Stimulated activated CD4-positive, alpha-beta T cell treated with anti-CD3 and anti-CD28 coated beads, Interleukin-4, amount 100 ng/mL, for 48 hours (primary cell): ENCODE measurements at places on chromosomes 13 and 19.

GRCh38 chr13:40410315-40410714, 256.1 kb downstream of the FOXO1 start:
- DNase-seq: no peak

DNA sequence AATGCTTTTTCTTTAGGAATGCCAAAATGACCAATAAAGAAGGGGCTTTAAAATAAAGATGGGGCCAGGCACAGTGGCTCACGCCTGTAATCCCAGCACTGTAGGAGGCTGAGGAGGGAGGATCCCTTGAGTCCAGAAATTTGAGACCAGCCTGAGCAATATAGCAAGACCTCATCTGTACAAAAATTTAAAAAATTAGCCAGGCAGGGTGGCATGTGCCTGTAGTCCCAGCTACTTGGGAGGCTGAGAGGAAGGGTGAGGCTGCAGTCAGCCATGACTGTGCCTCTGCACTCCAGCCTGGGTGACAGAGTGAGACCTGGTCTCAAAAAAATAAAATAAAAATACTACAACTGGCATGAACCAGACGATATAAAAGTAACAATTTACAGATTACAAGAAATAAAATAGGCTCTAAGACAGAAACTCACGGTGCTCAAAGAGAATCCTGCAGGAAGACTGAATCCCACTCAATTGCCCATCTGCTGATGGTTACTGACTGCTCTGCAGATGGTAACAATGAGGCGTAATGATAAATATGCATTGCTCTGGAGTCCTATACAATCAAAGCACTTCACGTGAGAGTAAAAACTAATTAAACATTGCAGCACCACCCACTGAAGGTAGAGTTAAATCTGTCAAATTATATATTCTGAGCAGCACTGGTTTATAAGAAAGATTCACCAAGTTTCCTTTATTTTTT, 93.2 kb downstream of the LHFPL6 start:
- DNase-seq: no peak

DNA sequence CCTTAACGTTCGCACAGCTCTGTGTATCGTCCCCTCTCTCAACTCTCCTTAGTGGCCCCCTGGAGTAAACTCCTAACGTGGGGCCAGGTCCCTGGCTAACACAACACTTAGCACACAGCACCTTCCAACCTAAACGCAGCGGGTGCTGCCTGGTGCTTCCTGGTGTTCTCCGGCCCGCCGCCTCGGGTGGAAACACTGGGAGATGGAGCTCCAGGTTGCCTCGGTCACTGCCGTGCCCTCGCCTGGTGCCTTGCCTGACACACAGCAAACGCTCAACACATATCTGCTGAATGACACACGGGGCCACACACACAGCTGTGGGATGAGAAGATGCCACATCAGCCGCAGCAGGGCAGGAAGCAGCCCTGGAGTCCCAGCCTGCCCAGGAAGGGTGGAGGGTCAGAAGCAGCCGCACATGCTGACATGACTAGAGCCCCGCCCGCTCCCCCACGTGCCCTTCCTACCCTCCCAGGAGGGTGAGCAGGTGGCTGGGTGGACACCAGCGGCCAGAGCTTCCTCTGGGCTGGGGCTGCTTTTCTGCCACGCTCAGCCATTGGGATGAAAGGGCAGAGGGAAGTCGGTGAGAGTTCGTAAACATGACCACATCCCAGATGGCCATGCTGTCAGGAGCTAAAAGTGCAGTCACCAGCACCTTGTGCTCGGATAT, 6.6 kb downstream of the PEPD start:
- no peak for DNase-seq

GRCh38 chr19:11387162-11388034, 3.3 kb upstream of the EPOR start:
- no peak for DNase-seq

GRCh38 chr13:46170687-46171086, 11.3 kb downstream of the LCP1 start:
- DNase-seq: no peak

- no peak for DNase-seq
These were observed 23.8 kb upstream of the MEDAG start for GRCh38 chr13:30882026-30882850.

- no peak for DNase-seq
These were observed at the start of gene ZNF358 for GRCh38 chr19:7515645-7516151. ZNF358 (plus strand) TSS chr19:7516103; CDS start chr19:7519243, 3,140 bp downstream.

- no peak for DNase-seq
These were observed 3.2 kb downstream of the LCP1 start for GRCh38 chr13:46178821-46179220.

DNA sequence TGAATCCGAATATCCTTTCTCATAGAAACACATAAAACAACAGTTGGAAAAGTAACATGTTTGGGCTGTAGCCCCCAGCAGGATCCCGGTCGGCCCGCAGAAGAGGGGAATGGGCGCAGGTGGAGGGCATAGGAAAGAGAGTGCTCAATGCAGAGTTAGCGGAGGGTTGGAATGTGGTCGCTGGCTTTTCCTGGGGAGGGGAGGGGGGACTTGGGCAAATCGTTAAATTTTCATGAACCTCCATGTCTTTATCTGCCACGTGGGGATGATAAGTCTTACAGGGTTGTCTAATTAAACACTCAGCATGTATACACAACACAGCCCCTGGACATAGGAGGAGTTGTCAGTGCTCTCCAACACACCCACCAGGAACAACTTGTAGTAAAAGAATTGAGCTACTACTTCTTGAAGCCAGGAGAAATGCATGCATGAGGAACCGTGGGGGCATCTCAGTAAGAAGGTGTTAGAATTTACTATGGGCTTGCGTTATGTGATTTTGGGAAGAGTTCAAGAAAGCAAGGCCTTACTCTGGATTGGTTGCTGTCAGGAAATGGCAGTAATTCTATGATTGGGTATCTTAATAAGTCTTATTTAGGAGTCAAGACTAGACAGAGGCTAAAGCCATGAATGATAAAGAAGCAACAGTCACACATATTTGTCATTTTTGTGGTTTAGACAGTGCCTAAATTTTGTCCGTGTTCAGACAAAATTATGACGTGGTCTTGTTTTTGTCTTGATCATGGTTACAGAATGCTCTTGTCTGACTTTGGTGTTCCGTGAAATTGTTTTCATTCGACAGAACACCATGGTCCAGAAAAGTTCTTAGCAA, 671 bp upstream of the SLC46A3 start:
- DNase-seq: no peak

GRCh38 chr19:31328238-31328637, 21.0 kb downstream of the TSHZ3 start:
- no peak for DNase-seq

- no peak for DNase-seq
These were observed 790 bp upstream of the SUGT1 start for GRCh38 chr13:52651897-52652195.

DNA sequence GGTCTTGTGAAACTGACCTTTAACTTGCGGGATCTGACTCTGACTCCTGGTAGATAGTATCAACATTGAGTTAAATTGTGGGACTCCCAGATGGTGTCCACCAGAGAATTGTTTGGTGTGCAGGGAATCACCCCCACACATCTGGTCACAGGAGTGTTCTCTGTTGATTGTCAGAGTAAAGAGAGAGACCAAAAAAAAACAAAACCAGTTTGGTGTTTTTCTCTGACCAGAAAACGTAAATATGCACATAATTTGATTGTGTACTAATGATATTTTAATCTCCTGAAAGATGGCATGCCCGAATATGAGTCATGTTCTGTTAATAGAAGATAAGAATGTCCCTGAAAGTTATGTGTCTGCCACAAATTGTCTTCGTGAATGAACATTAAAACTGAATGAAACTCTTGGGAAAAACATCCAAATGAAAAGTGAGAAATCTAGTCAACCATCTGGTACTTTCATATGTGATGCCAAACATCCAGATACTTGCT, 118.5 kb upstream of the GPC6 start:
- no peak for DNase-seq

DNA sequence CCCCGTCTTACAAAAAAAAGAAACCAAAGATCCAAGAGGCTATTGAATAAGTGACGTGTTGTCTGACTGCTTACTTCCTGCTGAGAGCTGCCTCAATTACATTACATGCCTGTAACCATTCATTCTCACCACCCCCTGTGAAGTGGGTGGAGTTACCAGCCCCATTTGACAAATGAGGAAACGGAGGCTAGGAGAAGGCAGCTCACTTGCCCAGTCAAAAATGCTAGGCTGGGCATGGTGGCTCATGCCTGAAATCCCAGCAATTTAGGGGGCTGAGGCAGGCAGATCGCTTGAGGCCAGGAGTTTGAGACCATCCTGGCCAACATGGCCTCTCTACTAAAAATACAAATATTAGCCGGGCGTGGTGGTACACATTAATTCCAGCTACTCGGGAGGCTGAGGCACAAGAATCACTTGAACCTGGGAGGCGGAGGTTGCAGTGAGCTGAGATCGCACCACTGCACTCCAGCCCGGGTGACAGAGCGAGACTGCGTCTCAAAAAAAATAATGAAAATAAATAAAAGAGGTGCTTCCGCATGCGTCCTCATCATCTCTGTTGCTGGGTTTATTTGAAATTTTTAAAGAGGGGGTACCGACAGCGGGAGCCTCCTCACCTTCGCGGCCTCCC, 499 bp downstream of the LSM7 start:
- DNase-seq: peak; percentile 32

DNA sequence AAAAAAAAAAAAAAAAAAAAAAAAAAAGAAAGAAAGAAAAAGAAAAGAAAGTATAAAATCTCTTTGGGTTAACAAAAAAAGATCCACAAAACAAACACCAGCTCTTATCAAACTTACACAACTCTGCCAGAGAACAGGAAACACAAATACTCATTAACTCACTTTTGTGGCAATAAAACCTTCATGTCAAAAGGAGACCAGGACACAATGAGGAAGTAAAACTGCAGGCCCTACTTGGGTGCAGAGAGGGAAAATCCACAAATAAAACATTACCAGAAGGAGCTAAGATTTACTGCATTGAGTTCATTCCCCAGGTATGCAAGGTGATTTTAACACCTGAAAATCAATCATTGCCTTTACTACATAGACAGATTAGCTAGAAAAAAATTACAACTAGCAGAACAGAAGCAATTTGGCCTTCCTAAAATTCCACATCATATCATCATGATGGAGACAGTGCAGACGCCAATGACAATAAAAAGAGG, 9.6 kb upstream of the CEACAM5 start:
- DNase-seq: no peak

GRCh38 chr13:61149331-61149730, 266.3 kb downstream of the PCDH20 start:
- no peak for DNase-seq

DNA sequence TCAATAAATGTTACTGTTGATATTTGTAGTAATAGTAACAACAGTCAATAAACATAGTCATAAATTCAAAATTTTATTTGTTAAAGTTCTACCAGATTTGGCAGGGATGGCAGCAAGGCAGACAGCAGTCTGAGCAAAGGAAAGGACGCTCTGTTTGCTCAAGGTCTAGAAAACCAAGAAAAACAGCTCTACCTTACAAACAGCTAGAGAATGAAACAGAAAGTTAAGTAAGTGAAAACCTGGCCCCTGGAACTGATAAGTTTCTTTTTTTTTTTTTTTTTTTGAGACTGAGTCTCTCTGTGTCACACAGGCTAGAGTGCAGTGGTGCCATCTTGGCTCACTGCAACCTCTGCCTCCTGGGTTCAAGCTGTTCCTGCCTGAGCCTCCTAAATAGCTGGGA, 27.9 kb downstream of the ENOX1 start:
- no peak for DNase-seq

GRCh38 chr19:6250024-6250615, 29.7 kb downstream of the MLLT1 start:
- no peak for DNase-seq

DNA sequence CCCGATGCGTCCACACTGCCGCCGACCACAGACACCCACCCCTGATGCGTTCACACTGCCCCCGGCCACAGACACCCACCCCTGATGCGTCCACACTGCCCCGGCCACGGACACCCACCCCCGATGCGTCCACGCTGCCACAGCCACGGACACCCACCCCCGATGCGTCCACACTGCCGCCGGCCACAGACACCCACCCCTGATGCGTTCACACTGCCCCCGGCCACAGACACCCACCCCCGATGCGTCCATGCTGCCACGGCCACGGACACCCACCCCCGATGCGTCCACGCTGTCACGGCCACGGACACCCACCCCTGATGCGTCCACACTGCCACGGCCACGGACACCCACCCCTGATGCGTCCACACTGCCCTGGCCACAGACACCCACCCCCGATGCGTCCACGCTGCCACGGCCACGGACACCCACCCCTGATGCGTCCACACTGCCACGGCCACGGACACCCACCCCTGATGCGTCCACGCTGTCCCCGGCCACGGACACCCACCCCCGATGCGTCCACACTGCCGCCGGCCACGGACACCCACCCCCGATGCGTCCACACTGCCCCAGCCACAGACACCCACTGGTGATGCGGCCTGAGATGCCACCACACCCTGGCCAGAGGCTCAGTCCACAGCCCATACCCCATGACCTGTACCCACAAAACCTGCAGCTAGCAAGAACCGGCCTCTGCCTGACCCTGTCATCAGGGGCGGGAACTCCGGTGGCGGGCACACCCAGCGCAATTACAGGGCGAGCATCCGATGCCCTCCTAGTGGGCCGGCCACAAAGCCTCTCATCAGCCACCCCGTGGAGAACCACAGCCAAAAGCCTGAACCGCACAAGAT, 28.4 kb downstream of the RASA3 start:
- no peak for DNase-seq

GRCh38 chr19:46603752-46604231, 2.7 kb downstream of the CALM3 start:
- no peak for DNase-seq

DNA sequence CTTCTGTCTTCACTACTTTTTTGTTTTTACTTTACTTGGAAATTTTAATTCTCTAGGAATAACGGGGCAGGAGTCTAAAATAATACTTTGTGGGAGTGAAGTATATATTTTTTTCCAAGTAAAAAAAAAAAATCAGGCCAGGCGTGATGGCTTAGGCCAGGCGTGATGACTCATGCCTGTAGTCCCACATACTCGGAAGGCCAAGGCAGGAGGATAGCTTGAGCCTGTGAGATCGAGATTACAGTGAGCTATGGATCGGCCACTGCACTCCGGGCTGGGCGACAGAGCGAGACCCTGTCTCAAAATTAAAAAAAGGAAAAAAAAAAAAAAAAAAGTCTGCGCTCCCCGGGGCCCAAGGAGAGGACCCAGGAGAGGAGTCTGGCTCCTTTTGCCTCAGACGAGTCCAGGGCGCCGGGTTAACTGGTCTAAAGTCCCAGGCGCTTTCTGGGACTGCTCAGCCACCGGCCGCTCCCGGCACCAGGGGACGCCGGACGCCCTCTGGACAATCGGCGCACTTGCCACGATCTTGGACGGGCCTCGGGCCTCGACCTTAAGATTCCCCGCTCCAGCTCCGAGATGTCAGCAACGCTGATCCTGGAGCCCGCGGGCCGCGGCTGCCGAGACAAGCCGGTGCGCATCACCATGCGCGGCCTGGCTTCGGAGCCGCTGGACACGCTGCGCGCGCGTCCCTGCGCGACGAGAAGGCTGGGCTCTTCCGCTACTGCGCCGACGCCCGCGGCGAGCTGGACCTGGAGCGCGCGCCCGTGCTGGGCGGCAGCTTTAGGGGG, 2.7 kb upstream of the ZFP82 start:
- DNase-seq: no peak

GRCh38 chr19:45772130-45772840, 3.2 kb upstream of the SIX5 start:
- DNase-seq: no peak
